MV-4-11 (cell line): ENCODE measurements at places on chromosomes 4 and X.

GRCh38 chr4:125688841-125689240 is 374.1 kb downstream of the FAT4 start:
- DNase-seq: no peak

DNA sequence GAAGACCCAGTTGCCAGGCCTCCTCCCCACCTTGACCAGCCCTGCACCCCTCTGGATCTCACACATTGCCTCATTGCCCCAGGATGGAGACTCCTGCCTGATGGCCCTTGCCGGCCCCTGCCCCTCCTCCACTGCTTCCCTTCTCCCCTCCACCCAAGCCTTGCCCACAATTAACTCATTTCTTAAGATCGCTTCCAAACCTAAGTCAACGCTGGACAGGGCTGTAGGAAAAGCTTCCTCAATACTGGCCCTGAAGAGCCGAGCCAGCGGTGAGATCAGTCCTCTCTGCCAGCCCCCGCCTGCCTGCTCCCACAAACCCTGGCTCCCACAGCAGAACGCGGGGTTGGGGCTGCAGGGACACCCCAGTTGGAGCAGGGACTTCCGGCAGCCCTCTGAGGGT is 7.5 kb upstream of the HAUS7 start:
- DNase-seq: no peak

DNA sequence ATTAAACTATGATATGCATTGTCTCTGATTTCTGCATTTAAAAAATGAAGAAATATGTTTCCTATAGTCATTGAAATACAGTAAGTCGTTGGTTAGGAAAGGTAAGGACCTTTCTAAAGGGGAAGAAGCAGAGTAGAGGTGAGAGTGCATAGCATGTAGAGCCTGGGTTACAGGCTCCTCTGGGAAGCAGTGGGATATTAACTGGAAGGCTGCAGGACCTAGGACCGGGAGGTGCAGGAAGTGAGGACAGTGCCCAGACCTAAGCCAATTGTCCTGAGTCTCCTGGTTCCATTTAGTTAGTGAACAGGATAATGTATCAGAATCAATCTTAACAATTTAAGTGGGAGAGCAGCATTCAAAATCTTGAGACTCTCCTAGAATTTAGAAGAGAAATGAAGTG is 237.1 kb upstream of the NUDT6 start:
- DNase-seq: no peak

DNA sequence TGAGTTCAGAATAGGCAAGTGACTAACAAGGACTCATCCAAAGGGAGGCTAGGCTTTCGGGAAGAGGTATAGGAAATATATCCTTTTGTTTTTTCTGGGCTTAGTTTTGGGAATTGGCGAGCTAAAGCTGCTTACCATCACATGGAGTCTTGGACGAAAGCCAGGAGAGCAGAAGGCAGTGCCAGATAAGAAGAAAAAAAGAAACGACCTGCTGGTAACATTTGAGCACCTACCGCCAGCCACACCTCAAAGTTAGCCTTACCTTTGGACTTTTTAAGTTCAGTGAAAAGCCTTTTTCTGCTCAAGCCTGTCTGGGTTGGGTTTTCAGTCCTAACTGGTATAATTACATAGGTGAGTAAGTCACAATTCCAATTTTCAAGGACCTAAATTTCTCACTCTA is 85.1 kb upstream of the LCORL start:
- no peak for DNase-seq

DNA sequence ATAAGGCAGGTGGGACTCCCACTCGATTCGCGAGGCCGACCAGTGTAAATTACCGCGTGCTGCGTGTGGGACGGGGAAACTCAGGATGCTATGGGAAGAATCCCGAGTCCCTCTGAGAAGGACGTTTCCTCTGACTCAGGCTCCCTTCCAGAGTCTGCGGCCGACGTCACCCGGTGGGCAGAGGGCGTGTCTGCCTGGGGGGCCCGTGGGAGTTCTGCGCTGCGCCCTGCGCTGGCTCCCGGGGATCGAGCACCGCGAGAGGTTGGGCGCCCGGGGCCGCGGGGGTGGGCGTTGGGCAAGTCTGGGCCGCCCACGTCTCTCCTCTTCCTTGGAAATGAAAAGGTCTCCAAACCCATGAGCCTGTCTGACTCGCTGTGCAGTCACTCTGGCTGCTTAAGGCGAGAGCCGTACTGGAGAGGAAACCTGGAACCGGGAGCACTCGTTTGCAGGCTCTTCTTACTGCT is 568 bp downstream of the NIPAL1 start:
- no peak for DNase-seq

DNA sequence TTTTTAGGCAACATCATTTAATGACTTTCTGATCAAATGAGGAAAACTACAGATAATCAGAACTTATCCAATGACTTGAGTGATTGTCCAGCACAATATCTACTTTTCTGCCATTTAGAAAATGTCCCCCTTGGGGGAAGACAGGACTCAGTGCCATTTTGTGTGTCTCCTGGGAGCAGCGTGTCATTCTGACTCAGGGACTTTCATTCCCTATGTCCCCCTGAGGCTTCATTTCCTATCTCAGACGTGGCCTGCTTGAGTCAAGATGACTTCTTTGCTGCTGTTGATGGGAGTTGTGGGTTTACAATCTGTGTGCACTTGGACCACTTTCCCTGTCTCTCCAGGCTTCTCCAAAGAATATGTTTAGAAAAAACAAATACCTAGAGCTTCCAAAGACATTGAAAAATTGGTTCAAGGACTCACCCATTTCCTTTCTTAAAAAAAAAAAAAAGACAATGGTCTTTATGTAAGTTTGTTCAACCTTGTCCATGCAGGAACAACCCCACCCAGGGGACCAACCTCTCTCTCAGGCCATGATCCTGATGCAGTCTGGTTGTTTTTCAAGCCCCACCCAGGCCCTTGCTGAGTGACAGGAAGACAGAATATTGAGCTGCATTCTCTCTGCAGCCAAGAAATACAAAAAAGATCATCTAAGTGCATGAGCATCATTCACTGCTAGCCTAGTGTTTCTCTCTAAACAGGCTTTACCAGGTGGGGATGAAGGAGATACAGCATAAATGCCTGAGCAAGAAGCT is 34.3 kb upstream of the TMEM154 start:
- DNase-seq: no peak

GRCh38 chr4:181957088-181957487 is 286.1 kb upstream of the TENM3 start:
- DNase-seq: no peak

DNA sequence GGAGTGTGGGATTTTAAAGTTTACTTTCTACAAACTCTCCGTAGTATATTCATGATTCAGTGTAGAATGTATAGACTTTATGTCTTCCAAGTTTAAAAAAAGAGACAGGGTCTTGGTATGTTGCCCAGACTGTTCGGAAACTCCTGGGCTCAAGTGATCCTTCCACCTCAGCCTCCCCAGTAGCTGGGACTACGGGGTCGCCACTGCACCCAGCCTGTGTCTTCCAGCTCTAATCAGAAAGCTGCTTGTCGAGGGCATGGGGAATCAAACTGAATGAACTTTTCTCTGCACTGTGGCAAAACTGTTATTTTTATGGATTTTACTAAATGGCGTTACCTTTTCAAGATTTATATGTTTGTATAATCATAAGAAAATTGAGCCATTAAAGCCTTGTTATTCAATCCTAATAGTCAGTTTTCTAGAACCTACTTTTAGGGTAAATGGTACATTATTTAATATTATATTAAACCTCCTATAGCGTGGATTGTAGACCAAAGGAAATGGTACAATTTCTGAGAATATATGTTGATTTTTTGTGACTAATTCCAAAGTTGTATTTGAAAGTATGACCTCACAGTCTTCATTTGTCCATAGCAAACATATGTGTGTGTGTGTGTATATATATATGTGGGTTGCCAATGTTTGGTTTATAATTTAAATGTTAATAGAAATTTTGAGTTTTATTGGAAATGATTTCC is 1.1 kb downstream of the BLOC1S4 start:
- no peak for DNase-seq

- DNase-seq: no peak
These were observed 297.6 kb downstream of the IDS start for GRCh38 chrX:149207518-149207917.

GRCh38 chr4:133968174-133968573 is 233.4 kb downstream of the PABPC4L start:
- DNase-seq: no peak

DNA sequence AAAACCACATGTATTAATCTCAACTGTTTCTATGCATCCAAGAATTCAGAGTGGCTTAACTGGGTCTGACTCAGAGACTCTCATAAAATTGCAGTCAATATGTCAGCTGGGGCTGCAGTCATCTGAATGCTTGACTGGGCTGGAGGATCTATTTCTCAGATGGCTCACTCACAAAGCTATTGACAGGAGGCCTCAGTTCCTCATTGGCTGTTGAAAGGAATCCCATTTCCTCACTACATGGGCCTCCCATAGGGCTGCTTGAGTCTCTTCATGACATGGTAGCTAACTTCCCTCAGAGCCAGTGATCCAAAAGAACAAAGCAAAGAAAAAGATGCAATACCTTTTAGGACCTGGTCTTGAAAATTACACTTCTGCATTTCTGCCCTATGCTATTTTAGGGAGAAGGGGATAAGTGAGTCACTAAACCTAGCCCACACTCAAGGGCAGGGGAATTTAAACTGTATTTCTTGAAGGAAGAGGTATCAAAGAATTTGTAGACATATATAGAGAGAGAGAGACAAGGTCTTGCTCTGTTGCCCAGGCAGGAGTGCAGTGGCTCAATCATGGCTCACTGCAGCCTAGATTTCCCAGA is 9.8 kb downstream of the SCFD2 start:
- peak; percentile 79 for DNase-seq

DNA sequence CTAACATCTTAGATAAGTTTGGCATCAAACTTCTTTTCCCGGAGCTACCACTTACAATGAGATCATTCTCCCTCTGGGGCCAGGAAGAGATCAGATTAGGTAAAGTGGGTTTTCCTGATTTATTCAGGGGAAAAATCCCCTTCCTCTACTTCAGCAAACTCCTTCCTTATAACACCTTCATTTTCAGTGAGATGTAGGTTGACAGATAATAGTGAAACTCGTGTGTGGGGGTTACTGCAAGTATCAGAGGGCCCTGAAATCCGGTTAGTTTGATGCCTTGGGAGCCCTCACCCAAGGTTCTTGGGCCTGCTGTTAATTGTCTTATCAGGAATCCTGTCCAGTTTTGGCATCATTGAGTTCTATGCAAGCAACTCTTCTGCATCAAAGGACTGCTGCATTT is 10.8 kb downstream of the FTHL17 start:
- DNase-seq: no peak

DNA sequence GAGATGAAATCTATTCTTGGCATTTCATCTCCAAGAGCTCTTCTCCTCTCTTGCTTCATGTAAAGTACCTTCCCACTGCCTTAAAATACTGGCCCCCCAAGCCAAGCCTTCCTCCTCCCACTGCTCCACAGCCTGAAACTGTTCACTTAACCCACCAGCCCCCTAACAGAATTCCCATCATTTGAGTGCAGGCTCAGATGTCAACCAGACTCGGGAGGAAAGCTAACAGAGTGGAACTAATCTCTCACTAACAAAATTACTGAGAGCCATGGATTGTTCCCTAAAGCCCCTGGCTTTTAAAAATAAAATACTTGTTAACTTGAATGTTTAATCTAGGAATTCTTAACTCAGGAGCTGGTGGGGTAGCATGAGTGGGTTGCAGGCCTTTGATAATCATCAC is 7.1 kb upstream of the DCUN1D4 start:
- no peak for DNase-seq

- DNase-seq: peak; percentile 28
These were observed 14.9 kb upstream of the LOC101059915 start for GRCh38 chrX:71652405-71652804.

GRCh38 chr4:17027495-17027894 is 129.1 kb upstream of the LDB2 start:
- DNase-seq: peak; percentile 9

- DNase-seq: no peak
These were observed 78.4 kb downstream of the REPS2 start for GRCh38 chrX:17024886-17025285.

- DNase-seq: no peak
These were observed 11.2 kb upstream of the TAB3 start for GRCh38 chrX:30900227-30900626.

DNA sequence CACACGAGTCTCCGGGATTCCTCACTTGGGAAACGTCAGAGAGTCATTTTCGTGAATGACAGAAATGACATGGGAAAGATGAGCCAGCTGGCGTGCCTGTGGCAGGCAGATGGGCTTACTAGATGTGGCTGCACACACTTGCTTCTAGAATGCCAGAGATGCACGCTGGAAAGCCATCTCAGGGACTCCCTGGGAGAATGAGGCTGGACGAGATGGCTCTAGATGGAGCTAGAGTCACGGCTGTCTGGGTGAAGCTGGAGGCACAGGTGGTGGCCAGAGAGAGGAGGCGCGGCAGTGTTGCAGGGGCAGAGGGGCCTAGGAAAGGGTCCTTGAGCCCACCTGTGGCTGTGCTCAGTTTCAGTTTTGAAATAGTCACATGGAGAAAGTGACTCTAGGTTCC is 26.0 kb downstream of the TKTL1 start:
- no peak for DNase-seq

- DNase-seq: peak; percentile 88
These were observed 3.6 kb downstream of the MAGIX start for GRCh38 chrX:49165901-49166881.

- DNase-seq: no peak
These were observed 261.1 kb upstream of the PLCXD1 start for GRCh38 chrX:19912-20571.

DNA sequence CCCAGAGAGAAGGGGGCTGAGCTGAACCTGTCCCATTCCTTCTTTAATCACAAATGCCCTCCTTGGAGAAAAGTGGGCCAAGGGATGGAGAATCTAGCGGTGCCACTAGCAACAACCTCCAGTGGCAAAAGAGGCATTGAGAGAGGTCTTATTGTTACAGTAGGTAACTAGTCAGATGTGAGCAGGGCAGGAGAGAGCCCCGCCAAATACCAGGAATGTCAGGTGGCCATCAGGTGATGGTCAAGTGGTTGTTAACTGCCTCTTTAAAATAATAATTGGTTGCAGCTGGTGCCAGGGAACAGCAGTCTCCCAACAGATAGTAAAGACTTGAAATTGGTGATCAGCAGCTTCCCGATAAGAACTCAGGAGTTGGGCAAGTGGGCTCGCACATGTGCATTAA is 116.1 kb downstream of the EVC2 start:
- DNase-seq: no peak

GRCh38 chr4:76737180-76737579 is 160.8 kb downstream of the SOWAHB start:
- DNase-seq: no peak

DNA sequence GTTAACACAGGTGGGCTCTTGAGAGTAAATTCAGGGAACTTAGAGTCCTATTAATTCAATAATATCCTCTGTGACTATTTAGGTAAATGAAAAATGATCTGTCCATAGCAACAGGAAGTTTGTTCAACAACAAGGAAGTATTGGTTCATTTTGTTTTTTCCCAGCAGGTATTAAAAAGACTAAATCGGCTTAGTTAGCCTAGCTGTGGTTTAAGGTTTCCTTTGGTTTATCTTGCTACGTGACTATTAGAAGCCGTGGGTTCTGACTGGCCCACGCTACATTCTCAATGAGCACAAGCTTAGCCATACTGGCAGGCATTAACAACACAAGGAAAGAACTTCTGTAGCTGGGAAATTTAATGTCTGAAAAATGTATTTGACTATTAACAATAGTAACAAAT is 168.8 kb upstream of the HS3ST1 start:
- DNase-seq: no peak

GRCh38 chr4:183431614-183432013 is 12.8 kb upstream of the CDKN2AIP start:
- DNase-seq: no peak

- no peak for DNase-seq
These were observed 863.8 kb upstream of the PABPC4L start for GRCh38 chr4:135065366-135065765.
